ENCODE measurements at places on chromosomes 6 and 20.

GRCh38 chr6:123777563-123777962, 26.1 kb upstream of the NKAIN2 start:
- no peak for DNase-seq

GRCh38 chr6:42938987-42939809, 9.9 kb downstream of the CNPY3 start:
- DNase-seq = no peak

GRCh38 chr20:59001449-59002171, 5.4 kb downstream of the CTSZ start:
- no peak for DNase-seq

GRCh38 chr6:4114123-4114522, 21.3 kb downstream of the ECI2 start:
- no peak for DNase-seq

DNA sequence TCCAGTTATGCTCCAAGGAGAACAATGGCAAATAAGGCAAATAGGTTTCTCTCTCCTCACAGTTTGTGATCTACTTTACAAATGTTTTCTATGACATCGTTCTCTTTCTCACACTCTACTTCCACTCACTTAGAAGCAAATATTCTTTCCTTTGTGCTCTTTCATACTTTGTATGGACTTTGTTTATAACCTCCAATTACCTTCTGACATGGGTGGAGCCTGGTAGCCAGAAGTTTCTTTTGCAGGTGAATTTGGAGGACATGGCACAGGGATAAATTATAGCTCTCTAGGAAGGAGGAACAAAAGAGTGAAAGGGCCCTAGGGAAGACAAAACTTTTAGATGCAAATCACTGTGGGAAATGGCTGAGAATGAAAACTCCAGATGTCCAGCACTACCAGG, 69.3 kb downstream of the OPN5 start:
- DNase-seq = no peak

DNA sequence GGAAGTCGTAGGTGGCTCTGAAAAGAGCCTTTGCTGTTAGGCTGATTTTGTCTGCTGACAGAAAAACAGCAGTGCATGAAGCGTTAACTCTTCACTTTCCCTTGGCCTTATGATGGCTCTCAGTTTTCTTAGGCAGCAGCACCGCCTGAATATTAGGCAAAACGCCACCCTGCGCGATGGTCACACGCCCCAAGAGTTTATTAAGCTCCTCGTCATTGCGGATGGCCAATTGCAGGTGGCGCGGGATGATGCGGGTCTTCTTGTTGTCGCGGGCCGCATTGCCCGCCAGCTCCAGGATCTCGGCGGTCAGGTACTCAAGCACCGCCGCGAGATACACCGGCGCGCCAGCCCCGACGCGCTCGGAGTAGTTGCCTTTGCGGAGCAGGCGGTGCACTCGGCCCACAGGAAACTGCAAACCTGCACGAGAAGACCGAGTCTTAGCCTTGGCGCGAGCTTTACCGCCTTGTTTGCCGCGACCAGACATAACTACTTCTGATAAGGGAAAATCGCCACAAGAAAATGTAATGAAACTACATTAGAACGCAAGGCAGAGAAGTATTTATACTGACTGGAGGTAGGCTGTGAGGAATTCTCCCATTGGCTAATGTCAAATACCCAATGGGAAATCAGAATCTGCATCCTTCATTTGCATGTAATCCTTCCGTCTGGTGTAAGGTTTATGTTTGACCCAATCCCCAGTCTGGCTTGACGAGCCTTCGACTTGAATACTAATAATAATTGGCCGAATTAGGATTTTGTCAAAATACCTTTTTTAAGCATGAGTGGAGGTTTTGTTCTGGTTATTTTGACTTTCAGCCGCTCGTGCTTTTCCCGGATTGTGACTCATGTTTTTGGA, 53.9 kb upstream of the HFE start:
- peak; percentile 82 for DNase-seq

GRCh38 chr6:150355932-150356331, 12.9 kb upstream of the IYD start:
- no peak for DNase-seq

DNA sequence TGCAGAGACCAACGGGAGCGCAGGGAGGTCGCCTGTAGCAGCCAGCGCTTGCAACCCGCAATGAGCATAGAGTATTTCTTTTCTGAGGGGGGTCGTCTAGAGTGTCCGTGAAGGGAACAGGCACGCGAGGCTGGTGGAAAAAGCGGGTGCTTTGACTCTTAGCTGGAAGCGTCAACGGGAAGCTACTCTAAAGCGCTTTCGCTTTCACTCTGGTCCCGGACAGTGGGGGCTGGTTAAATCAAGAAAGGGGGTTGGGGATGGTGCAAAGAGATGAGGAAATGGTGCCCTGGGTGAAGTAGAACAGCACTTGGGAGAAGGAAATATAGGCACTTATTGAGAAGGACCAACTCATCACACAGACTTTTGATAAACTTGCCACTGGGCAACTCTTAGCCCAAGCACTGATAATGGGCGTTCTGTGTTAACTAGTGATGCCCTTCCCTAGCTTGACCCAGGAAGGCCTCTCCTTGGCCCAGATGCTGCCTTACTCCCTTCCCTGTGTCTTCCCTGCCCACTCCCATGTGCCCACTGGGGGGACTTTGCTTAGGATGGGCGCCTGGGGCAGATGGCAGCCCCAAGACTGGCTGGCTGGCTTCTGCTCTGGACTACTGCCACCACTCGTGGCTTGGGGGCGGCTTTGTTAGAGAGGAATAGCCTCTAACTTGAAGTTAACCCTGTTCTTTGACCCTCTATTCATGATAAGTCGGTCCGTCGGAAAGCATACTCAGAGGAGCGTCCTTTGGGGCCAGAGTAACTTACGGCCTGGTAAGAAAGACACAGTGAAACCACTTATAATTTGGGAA, 585 bp downstream of the PSMB9 start:
- peak; percentile 70 for DNase-seq

DNA sequence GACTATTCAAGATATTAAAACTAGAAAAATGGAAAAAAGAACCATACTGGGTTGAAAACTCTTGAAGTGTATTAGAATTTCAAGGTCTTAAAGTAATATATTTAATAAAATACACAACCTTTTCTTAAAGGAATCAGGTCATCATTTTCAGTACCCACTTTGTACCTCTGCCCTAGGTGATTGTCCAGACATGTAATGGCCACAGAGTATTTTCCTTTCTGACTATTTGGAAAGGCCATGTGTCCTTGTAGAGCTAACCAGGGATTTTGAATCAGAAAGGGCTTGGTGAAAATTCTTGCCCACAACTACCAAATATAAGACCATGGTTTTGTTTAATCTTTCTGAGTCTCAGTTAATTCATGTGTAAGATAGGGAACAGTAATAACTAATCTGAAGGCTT, 91.4 kb upstream of the MLIP start:
- no peak for DNase-seq

- no peak for DNase-seq
These were observed 134.0 kb downstream of the QRSL1 start for GRCh38 chr6:106763361-106763760.

- DNase-seq = no peak
These were observed 300.1 kb downstream of the TFAP2B start for GRCh38 chr6:51118792-51119191.

- DNase-seq = peak; percentile 61
These were observed 730 bp downstream of the INSM1 start for GRCh38 chr20:20368418-20369249.

- DNase-seq = no peak
These were observed 275.8 kb upstream of the PRDM1 start for GRCh38 chr6:105810105-105810921.

- no peak for DNase-seq
These were observed 60.3 kb upstream of the MANEA start for GRCh38 chr6:95517004-95517403.

- DNase-seq = no peak
These were observed 118.1 kb downstream of the EYA4 start for GRCh38 chr6:133359256-133359655.

DNA sequence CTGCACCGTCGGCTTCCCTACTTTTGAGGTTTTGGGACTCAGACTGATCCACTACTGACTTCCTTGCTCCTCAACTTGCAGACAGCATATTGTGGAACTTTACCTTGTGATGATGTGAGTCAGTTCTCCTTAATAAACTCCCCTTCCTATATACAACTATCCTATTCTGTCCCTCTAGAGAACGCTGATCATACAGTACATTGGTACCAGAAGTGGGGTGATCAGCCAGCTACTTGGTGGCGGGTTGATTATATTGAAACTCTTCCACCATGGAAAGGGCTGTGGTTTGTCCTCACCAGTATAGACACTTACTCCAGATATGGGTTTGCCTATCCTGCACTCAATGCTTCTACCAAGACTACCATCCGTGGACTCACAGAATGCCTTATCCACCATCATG, 7.6 kb upstream of the TAF4 start:
- no peak for DNase-seq

- peak; percentile 23 for DNase-seq
These were observed 14.3 kb upstream of the EPM2A start for GRCh38 chr6:145749632-145750031.

DNA sequence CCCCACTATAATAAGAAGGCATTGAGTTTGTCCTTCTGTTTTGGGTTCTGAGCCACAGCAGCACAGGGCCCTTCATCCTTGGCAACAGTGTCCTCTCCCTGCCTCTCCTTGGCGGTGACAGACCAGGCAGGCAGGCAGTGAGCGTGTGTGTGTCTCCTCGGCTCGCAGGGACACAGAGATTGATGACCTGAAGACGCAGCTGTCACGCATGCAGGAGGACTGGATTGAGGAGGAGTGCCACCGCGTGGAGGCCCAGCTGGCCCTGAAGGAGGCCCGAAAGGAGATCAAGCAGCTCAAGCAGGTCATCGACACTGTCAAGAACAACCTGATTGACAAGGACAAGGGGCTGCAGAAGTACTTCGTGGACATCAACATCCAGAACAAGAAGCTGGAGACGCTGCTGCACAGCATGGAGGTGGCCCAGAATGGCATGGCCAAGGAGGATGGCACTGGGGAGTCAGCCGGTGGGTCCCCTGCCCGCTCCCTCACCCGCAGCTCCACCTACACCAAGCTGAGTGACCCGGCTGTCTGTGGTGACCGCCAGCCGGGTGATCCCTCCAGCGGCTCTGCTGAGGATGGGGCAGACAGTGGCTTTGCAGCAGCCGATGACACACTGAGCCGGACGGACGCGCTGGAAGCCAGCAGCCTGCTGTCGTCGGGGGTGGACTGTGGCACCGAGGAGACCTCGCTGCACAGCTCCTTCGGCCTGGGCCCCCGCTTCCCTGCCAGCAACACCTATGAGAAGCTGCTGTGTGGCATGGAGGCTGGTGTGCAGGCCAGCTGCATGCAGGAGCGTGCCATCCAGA, 24.0 kb downstream of the SDCBP2 start:
- DNase-seq = no peak

- DNase-seq = no peak
These were observed 214.5 kb downstream of the SOX4 start for GRCh38 chr6:21808045-21808470.

GRCh38 chr6:137816133-137816579, 50.9 kb upstream of the TNFAIP3 start:
- peak; percentile 22 for DNase-seq

DNA sequence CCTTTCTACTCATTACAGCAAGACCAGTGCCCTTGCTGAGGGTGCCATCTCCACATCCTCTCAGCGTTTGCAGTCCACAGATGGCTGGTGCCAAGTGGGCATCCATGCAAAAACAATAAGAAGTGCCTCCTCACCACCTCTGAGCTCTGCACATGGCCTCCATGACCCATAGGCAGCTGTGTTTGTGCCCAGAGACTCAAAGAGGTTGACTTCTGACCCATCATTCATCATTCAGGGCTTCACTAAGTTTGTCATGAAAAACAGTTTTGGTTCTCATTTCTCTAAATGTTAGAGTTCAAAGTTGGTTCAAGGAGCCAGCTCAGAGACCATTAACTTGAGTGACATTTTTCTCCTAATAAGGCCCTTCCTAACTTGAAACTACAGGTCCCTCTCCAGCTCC, 512.6 kb upstream of the MAP3K7 start:
- no peak for DNase-seq

DNA sequence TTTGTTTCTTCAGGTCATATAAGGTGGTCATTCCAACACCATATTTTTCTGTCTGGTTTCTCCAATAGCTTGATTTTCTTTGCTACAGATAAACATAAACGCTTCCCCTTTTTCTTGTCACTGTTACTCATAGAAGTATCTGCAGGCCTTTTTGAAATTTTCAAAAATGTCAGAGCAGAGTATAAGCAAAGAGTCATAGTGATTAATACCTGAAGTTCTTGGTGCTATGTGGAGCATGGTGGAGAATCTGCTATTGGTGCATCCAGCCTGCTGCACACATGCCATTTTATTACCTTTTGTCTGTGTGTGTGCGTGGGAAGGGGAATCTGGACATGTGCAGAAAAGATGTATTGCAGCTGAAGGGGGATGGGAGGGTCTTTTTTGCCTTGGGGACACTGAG, 19.7 kb downstream of the STX11 start:
- DNase-seq = no peak

DNA sequence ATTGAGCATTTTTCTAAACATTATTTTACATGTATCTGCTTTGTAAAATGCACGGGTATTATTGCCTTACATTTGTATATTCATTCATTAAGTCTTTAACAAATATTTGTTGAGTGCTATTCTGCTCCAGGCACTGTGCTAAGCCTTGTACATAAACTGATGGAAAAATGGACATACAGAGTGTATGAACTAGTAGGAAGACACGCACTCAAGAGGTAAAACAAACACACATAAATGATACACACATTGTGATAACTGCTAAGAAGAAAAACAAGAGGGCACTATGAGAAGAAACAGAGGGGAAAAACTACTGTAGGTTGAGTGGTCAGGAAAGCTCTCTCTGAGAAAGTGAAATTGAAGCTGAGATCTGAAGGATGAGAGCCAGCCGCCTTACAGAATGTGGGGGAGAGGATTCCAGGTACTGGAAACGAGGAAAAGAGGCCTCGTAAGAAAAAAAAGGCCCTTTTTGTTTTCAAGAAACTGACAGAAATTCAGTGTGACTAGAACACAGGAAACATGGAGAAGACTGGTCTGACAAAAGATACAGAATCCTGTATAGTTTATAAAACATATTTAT, 117.5 kb downstream of the EYA4 start:
- no peak for DNase-seq

DNA sequence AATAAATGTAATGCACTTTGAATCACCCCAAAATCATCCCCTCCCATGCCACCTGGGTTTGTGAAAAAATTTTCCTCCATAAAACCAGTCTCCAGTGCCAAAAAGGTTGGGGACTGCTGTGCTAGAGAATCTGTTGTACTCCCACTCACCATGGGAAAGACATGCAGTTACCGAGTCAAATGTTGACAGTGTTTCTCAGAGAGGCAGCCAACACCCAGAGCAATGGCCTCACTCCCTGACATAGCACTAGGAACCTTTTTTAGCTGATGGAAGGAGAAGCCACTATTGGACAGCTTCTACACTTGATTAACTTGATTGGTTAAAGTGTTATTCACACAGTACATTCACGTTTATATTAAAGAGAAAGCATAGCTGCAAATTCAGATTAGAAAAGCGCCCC, 59.8 kb upstream of the MANEA start:
- DNase-seq = no peak
